ENCODE measurements at places on chromosomes 1 and 21. TPM values are rescaled to one million over a fixed set of nuclear protein-coding genes. Genes with fewer than 3 reads are reported as not detected.
A peak's percentile ranks its signal among the peaks of the same experiment; 100 is the strongest.

DNA sequence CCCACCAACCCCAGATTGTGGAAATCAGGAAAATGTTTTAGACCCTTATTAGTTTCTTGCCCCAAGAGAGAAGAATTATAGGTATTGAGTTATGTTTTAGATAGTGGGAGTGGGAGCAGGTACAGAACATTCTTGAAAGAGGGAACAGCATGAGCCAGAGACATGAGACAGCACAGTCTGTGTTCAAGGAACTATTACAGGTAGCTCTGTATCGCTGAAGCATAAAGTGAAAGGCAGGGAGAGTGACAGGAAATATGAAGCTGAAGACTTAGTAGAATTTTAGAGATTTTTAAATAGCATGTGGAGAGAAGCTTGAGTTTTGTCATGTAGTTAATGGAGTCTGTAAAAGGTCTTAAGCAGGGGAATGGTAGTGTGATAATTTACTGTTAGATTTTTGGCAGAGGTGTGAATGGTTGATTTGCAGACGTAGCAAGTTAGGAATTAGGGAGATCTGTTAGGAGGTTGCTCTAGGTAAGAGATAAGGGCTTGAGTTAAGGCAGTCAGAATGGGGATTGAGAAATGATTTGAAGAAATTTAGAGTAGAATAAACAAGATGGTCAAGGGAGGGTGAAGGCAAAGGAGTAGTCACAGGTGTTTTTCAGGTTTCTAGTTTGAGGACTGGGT is 11.6 kb downstream of the SUCO start:
- DNase-seq = no peak

GRCh38 chr21:45129189-45129923 is 55.0 kb downstream of the ADARB1 start:
- peak; percentile 89 for DNase-seq

GRCh38 chr1:172273647-172274396 is 146.7 kb upstream of the C1orf105 start:
- DNase-seq = peak; percentile 32

TXNIP gene
- 263 TPM for total RNA-seq

CA6 gene
- total RNA-seq = not detected

LRRC38 gene
- not detected for total RNA-seq

KCNK2 gene
- 145 TPM for total RNA-seq
